ENCODE measurements at places on chromosomes 5 and 9. TPM values are rescaled to one million over a fixed set of nuclear protein-coding genes. Genes with fewer than 3 reads are reported as not detected.

QRFP gene
- not detected for total RNA-seq

ZDHHC11B gene
- 0.29 TPM for total RNA-seq

IRX4 gene
- not detected for total RNA-seq

LCN1 gene
- total RNA-seq = not detected

TSLP gene
- total RNA-seq = 5.7 TPM

CKS2 gene
- 45.5 TPM for total RNA-seq

DIPK1B gene
- 2.2 TPM for total RNA-seq

IL33 gene
- 44.5 TPM for total RNA-seq

LMBRD2 gene
- total RNA-seq = 12.2 TPM

MEIKIN gene
- not detected for total RNA-seq

PCDHB14 gene
- total RNA-seq = 1.2 TPM

PDZD2 gene
- 0.50 TPM for total RNA-seq

FOXI1 gene
- not detected for total RNA-seq

TESK1 gene
- total RNA-seq = 7.3 TPM

SVEP1 gene
- 150 TPM for total RNA-seq

ABCA1 gene
- total RNA-seq = 212 TPM

FRRS1L gene
- 0.50 TPM for total RNA-seq

CSF2 gene
- not detected for total RNA-seq

TAF11L10 gene
- total RNA-seq = not detected

COL15A1 gene
- total RNA-seq = 12.6 TPM

ORM2 gene
- not detected for total RNA-seq

EQTN gene
- total RNA-seq = not detected

WNK2 gene
- total RNA-seq = 0.15 TPM

CCL27 gene
- 0.15 TPM for total RNA-seq

MRPS30 gene
- total RNA-seq = 57.5 TPM

ELOVL7 gene
- 0.33 TPM for total RNA-seq

NIPSNAP3A gene
- 25.1 TPM for total RNA-seq

TMC1 gene
- not detected for total RNA-seq

NDFIP1 gene
- 107 TPM for total RNA-seq

CXCL14 gene
- not detected for total RNA-seq

COL23A1 gene
- total RNA-seq = under 0.01 TPM

CDC14B gene
- total RNA-seq = 44.9 TPM

CD180 gene
- total RNA-seq = under 0.01 TPM

KLF4 gene
- 60.2 TPM for total RNA-seq

NR2F1-AS1 gene
- 31.4 TPM for total RNA-seq

OR1J2 gene
- not detected for total RNA-seq

SEMA4D gene
- total RNA-seq = 0.66 TPM

ITGA2 gene
- 24.5 TPM for total RNA-seq

FOXD4 gene
- total RNA-seq = 0.17 TPM

ENTREP1 gene
- under 0.01 TPM for total RNA-seq

LSM11 gene
- total RNA-seq = 3.5 TPM

PHYHD1 gene
- total RNA-seq = 18.7 TPM

DEPDC1B gene
- 1.7 TPM for total RNA-seq
